ENCODE measurements at places on chromosomes 5 and 9.
A peak's percentile ranks its signal among the peaks of the same experiment; 100 is the strongest.

- DNase-seq = no peak
Measured at GRCh38 chr9:71746758-71747125, 21.6 kb downstream of the CEMIP2 start.

DNA sequence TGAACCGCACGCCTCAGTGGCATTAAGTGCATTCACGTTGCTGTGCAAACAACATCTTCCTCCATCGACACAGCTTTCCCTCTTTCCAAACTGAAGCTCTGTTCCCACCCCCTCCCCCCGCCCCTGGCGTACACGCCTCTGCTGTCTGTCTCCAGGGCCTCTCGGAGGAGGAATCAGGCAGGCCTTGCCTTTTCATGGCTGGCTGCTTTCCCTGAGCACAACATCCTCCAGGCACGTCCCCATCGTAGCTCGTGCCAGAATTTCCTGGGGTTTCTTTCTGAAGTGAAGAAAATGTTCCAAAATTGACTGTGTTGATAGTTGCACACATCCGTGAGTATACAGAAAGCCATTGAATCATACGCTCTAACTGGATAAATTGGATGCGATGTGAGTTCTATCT is 22.3 kb upstream of the TMEM250 start:
- no peak for DNase-seq

- no peak for DNase-seq
Measured at GRCh38 chr9:93346231-93347112, 105.0 kb upstream of the FAM120A start.

- peak; percentile 68 for DNase-seq
Measured at GRCh38 chr5:10635257-10635866, 71.5 kb downstream of the ANKRD33B start.

- no peak for DNase-seq
Measured at GRCh38 chr5:6176102-6176693, 202.1 kb downstream of the MED10 start.

GRCh38 chr5:36502608-36503007 is 103.8 kb upstream of the SLC1A3 start:
- no peak for DNase-seq

- no peak for DNase-seq
Measured at GRCh38 chr5:97136475-97136874, 5.9 kb downstream of the LIX1 start.

GRCh38 chr5:135039271-135040033 is 5.4 kb upstream of the PITX1 start:
- DNase-seq = no peak

DNA sequence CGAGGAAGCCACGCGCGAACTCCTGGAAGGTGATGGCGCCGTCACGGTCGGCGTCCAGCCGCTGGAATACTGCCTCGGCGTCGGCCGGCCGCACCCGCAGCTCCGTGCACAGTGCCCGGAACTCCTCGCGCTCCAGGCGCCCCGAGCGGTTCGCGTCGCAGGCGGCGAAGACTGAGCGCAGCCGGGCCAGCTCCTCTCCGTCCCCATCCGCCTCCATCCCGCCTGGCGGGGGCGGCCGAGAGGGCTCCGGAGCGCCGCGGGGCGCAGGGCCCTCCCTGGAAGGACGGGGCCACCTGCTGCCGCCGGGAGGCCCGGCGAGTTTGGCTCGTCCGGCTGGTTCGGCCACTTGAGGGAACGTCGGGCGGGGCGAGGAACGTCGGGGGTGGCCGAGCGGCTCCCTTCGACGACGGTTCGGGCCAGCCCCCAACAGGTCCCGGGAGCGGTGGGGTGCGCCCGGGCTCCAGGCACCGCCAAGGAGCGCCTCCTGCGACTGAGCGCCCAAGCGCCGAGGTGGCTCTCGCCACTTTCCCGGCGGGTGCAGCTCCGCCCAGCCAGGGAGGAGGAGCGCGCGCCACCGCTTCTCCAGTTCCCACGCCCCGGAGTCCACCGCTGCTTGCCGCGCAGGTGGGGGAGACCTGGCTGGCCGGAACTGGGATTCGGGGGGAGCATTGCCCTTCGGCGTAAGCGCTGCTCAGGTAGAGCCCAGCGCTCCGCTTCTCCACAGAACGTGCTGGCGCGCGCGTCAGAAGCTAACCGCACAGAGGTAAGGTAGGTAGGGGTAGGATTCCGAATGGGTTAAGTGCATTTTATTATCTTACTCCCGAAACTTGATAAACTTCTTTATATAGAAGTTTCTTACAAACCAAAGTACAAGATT is at the start of gene RASEF:
Gene RASEF (minus strand): TSS at position 492 of the 877 bp plus-strand sequence. CDS start 275 bp downstream, at position 217.
- no peak for DNase-seq

GRCh38 chr9:36597412-36598178 is 24.9 kb downstream of the MELK start:
- DNase-seq = no peak

- no peak for DNase-seq
Measured at GRCh38 chr5:137997726-137998213, 35.1 kb downstream of the FAM13B start.

GRCh38 chr5:9977070-9977469 is 272.6 kb downstream of the ATPSCKMT start:
- no peak for DNase-seq

DNA sequence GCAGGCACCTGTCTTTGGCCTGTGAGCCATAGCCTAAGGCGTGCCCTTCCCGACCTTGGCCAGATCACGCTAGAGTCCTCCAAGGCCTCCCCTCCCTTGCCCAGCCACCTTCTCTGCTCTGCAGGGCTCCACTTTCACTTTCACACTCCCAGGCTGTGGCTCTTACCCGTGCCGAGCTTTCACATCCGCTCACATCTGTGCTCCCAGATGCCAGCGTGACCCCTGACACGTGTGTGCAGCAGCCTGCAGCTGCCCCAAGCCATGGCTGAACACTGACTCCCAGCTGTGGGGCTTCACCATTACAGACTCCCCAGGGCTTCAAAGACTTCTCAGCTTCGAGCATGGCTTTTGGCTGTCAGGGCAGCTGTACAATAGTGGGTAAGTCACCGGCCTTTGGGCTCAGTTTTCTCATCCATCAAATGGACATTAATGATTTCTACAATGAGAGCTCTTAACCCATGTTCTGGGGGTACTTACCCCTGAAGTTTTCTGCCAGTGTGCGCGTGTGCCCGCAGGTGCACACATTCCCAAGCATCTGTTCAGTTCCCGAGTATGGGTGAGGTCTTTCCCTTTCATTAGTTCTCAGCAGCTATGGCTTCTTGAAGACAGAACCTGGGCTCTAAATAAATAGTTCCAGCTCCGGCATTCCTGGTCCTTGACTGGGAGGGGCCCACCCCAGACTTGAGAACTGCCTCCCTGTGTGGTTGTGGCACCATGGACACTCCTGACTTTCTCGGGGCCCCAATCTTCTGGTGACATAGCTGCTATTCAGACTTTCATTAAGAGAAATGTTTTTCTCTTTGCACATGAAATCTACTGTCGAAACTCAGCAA is 118.6 kb downstream of the RGS3 start:
- peak; percentile 84 for DNase-seq

- DNase-seq = no peak
Measured at GRCh38 chr9:103245369-103245768, 250.2 kb downstream of the CYLC2 start.

- DNase-seq = no peak
Measured at GRCh38 chr5:16924206-16924605, 11.9 kb downstream of the MYO10 start.
